T-helper 17 cell (primary cell): ENCODE measurements at places on chromosomes 1 and 21.

DNA sequence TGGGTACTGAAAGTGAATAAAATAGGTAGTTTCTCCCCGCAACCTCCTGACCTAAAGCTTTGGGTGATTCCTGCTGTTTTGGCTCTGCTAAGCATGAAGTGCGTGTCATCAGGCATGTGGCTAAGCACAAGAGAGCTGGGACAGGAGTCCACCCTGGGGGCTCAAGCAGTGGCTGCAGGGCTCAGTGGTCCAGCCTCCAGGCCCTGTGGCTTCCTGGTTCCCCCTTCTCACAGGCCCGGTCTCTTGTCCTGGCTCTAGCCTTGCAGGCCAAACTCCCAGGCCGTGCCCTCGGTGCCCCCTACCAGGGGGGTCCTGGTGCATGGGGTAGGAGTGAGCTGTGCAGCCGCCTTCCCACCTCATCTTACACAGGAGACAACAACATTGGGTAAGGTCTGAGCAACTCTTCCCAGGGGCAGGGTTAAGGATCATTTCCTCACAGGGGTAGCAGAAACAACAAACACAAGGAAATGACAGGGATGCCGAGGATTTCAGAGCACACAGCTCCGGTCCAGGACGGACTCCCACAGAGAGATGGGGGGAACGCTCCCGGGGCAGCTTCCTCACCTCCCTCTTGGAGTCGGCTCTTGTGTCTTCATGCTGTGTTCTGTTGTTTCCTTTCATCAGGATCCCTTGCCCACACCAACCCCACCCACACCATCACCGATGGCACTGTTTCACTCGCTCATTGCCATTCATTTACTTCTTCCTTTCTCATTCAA is 19.8 kb upstream of the SLC2A1 start:
- no peak for DNase-seq

DNA sequence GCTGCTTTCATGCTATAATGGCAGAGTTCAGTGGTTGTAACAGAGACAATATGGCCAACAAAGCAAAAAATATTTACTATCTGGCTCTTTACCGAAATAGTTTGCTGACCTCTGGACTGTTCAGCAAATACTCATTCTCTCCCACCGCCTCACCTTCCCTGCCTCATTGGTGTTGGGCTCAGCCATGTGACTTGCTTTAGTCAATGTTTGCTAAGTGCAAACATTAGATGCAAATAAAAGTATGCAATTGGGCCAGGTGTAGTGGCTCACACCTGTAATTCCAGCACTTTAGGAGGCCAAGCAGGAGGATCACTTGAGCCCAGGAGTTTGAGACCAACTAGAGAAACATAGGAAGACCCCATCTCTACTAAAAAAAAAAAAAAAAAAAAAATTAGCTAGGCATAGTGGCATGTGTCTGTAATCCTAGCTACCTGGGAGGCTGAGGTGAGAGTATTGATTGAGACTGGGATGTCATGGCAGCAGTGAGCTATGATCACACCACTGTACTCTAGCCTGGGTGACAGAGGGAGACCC is 55.1 kb downstream of the RPL5 start:
- no peak for DNase-seq

GRCh38 chr21:42574234-42575027 is 60.8 kb downstream of the SLC37A1 start:
- DNase-seq = no peak

DNA sequence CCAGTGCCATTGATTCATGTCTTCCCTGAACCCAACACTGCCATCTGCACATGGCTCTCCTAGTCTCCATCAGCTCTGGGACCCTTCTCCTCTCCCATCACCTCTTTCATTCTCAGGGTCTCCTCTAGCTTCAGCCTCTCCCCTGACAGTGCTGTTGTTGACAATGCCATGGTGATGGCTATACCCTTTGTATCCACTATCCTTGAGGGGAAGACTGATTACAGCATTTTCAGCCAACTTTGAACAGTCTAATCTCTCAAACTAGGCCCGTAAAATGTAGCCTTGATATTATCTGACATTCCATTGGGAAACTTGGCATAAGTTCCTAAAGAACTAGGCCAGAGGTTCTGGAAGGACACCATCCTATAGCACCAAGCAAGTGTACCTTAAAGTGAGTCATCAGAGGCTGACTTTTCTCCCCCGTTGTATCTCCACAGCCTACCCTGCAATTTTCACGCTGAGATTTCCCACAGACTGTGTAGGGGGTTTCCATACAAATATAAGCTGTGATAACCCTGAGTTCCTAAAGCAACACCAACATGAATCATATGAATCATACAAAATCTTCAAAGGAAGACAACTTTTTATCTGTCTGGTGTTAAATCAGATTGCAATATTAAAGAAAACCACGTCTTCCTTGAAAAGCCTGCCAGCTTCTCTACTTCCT is 5.8 kb downstream of the HAO2 start:
- DNase-seq = no peak

DNA sequence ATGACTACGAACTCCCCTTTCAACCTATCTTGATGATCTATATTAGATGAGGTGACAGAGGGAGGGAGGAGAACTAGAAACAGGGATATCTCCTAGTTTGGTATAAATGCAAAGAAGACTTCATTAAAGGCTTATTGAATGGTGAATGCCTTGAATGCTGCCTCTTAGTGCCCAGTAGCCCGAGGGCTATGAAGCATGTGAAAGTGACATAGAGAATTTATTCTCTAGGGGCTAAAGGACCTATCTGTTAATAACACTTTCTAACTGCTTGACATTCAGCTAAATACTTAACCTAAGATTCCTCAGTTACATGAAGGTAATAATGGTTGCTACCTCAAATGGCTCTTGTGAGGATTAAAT is 764.1 kb downstream of the LTN1 start:
- DNase-seq = no peak

DNA sequence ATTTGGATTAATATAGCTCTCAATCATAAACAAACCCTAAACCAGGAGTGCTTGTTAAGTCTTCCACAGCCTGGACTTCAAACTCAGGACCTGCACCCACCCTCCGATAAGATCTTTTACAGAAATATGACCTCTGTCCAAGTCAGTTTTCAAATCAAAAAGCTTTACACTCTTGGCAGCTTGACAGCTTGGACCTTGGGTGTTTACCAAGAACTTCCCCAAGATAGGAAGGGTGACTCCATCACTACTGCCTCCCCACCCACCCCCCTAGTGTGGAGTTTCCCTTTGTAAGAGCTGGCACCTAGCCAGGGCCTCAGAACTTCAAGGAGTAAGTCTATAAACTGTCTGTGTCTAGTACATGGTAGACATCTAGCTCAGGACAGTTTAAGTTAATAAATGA is 9.6 kb downstream of the BCAR3 start:
- DNase-seq = no peak

DNA sequence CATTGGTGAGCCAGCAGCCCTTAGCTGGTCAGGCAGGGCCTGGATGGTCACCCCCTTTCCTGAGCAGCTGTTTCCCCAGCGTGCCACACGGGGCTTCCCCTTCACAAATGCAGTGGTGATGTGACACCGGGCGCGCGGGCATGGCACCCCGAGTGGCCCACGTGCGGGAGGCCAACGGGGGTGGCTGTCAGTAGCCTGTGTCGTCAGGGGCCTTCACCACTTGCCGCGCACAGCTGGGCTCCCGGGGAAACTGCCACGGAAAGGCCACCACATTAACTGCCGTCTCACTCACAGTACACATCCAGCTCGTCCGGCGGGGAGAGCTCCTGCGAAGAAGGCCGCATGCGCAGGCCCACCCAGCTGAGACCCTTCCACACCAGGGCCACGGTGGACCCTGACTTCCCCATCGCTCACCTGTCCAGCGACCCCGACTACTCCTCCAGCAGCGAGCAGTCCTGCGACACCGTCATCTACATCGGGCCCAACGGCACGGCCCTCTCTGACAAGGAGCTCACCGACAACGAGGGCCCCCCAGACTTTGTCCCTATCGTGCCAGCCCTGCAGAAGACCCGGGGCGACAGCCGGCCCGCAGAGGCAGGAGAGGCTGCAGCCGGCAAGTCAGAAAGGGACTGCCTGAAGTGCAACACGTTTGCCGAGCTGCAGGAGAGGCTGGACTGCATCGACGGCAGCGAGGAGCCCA is 530.5 kb downstream of the KIF26B start:
- DNase-seq = no peak

DNA sequence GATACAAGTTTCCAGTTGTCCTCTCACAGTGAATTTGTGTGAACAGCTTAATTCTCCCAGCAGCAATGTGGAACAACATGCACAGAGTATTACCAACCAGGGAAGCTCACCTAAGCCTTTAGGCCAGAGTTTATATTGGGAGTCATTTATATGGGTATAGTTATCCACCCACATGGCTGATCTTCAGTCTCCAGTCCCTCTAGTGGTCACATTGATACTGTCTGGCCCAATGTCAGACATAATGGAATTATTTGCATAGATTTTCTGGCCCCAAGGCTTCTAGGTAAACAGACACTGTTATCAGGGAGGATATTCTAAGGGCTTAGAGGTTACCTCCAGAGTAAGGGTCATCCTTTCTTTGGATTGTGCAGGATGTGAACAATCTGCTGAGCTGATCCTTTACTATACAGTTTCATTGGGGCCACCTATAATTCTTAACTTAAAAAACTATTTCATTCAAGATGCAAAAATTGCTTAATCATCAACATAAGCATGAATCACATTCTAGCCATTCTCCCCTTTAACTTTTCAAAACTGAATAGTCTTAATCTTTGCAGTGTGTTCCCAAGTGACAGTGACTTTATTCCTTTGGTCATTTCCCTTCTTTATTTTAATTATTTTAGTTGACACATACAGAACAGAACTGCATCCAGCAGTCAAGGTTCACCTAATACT is 210.9 kb downstream of the LTN1 start:
- DNase-seq = no peak
